ENCODE measurements at places on chromosomes 13 and 19.

DNA sequence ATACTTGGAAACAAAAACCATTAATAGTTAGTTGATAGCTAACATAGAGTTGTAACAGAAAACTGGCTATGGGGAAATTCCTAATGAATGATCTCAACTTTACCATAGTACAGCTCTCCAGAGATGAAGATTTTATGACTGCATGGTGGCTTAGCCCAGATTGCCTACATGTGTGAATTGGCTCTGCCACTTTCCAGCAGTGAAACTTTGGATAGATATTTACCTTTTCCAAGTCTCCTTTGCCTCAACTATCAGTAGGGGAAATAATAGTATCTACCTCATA, 161.1 kb downstream of the LACC1 start:
- DNase-seq, result no peak

- no peak for DNase-seq
These were observed 95.9 kb upstream of the FREM2 start for GRCh38 chr13:38590796-38591507.

GRCh38 chr13:100428986-100429385, 159.6 kb downstream of the GGACT start:
- no peak for DNase-seq

- DNase-seq, result no peak
These were observed 147.2 kb downstream of the MIPEP start for GRCh38 chr13:23741879-23742510.

GRCh38 chr19:52786078-52786463, 520 bp downstream of the ZNF600 start:
- DNase-seq, result no peak

DNA sequence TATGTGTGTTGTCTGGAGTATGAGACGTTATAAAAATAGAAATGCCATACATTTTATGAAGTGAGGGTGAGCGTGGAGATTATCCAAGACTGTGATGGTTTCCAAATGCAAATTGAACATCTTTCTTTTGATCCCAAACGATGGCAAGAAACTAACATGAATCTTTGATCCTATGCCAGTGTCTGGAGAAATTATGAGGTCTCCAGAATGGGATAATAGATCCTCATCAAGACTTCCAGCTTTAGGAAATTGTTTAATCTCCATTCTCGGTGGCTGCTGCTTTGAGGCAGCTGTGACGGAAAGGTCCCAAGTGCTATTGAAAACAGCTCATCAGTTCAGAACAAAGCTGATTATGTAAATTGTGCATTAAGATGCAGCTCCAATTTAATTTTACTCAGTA, 30.8 kb downstream of the CBY2 start:
- no peak for DNase-seq

- DNase-seq, result no peak
These were observed 455.7 kb downstream of the FGF9 start for GRCh38 chr13:22126433-22127021.

- DNase-seq, result no peak
These were observed 19.6 kb downstream of the MOB3A start for GRCh38 chr19:2076526-2076944.
